ENCODE measurements at places on chromosomes 7 and 10.

GRCh38 chr7:27157702-27158431 is 1.4 kb upstream of the HOXA7 start:
- DNase-seq, result no peak

GRCh38 chr7:42372479-42372878 is 135.5 kb upstream of the GLI3 start:
- DNase-seq, result no peak

- no peak for DNase-seq
Measured at GRCh38 chr7:69067397-69067796, 530.9 kb upstream of the AUTS2 start.

GRCh38 chr7:46485481-46486065 is 564.5 kb upstream of the IGFBP3 start:
- no peak for DNase-seq

GRCh38 chr10:27742195-27743011 is 3.2 kb downstream of the MKX start:
- DNase-seq, result peak; percentile 74

- DNase-seq, result no peak
Measured at GRCh38 chr10:3025026-3025683, 42.2 kb upstream of the PFKP start.

DNA sequence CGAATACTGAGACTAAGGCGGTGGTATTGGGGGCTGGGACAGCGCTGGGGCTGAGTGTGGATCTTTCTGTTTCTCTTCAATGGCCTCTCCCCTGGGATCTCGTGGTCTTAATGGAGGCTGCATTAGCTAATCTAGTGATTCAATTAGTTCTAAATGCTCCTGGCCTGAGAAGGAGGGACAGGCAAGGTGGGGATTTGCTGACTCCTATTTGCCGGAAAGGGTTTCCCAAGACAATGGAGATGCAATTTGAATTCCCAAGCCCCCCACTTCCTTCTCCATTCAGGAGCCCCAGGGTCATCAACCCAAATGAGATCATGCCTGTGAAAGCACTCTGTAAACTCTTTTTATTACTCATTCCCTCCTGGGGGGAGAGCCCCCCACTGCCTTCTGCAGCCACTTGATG is 111.7 kb upstream of the PLXNA4 start:
- no peak for DNase-seq

GRCh38 chr7:91239171-91239604 is 25.0 kb upstream of the FZD1 start:
- DNase-seq, result no peak
